Uterus (tissue), 4 donors: ENCODE measurements at places on chromosomes 7 and 10. TPM values are rescaled to one million over a fixed set of nuclear protein-coding genes. Genes with fewer than 3 reads are reported as not detected.

Gene OPTN
- 68.3 TPM for total RNA-seq

Gene CPN1
- total RNA-seq, result not detected

Gene AKR1E2
- 1.8 TPM for total RNA-seq

Gene C10orf53
- not detected for total RNA-seq

Gene PLEKHS1
- total RNA-seq, result not detected

DNA sequence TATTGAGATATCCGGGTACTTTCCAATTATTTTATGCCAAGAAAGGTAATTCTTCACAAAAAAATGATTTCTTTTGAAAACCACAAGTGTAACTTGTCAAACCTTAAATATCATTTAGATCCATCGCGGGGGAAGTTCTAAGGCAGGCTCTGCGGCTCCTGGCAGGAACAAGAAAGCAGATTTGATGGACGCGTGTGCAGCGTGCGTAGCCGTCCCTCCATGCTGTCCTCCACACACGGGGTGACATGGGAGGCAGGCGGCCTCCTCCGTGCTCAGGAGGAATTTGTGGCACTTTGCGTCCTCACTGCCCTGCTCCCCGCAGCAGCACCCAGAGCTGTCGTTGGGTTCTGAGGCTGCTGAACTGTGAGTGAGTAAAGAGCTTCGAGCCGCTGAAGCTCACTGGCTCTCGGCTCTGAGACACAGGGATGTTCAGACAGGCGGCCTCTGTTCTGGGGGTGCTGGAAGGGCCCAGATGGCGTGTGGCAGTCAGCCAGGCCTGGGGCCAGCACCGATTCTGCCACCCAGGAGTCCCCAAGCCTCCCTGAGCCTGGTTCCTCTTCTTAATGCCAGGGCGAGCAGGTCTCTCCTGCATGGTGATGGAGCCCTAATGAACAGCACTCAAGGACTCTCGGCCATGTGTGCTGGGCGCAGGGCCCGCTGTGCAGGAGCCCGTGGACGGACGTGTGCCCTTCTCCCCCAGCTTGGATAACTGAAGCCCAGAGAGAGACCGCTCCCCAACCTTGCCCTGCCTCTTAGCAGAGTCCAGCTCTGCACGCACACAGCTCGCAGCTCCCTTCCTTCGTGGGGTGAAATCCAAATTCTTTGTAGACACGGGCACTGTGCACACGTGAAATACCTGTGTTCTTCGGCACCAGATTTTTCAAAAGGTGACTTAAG is 185.4 kb upstream of the SHH start:
- no peaks in the 10 kb centered on the region for H3K4me1 ChIP-seq
- no peaks in the 10 kb centered on the region for H3K36me3 ChIP-seq
- H3K27ac ChIP-seq, result no peak overlapping the region
- H3K4me3 ChIP-seq, result no peak overlapping the region

- no peak overlapping the region for H3K27ac ChIP-seq
- H3K36me3 ChIP-seq, result no peaks in the 10 kb centered on the region
- H3K4me3 ChIP-seq, result no peak overlapping the region
- no peaks in the 10 kb centered on the region for H3K27me3 ChIP-seq
- no peaks in the 10 kb centered on the region for H3K4me1 ChIP-seq
These were observed 84.0 kb downstream of the XRCC2 start for GRCh38 chr7:152591976-152592375.

DNA sequence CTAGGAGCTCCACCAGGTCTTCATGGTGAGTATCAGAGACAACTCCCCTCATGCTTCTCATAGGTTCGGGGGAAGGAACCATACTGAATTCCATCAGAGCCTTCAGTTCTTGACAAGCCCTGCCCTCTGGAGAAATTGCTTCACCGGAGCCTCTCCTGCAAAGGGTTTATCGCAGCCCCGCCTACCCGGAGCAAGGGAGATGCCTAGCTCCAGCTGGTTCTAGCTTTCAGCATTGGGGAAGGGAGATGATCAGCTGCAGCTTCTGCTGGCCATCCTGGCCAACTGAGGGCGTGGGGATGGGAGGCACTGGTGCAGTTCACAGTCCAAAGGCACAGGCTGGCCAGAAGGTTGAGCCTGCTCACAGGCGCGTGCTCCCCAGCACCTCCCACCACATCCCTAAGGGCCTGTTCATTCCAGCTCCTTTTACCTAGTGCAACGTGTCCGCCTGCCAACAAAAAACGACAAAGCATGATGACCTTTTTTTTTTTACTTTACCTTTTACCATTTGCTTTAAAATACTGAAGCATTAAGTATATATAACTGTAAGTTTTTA is 31.2 kb downstream of the LANCL2 start:
- no peaks in the 10 kb centered on the region for H3K27me3 ChIP-seq
- no peaks in the 10 kb centered on the region for H3K36me3 ChIP-seq
- no peak for DNase-seq
- H3K4me3 ChIP-seq, result no peak overlapping the region
- H3K27ac ChIP-seq, result no peak overlapping the region

GRCh38 chr10:97826892-97827291 is 22.8 kb upstream of the GOLGA7B start:
- no peak overlapping the region for H3K4me3 ChIP-seq
- H3K27ac ChIP-seq, result no peak overlapping the region
- no peaks in the 10 kb centered on the region for H3K36me3 ChIP-seq
- H3K27me3 ChIP-seq, result no peaks in the 10 kb centered on the region

- H3K27ac ChIP-seq, result no peak overlapping the region
- no peak overlapping the region for H3K4me3 ChIP-seq
- DNase-seq, result no peak
These were observed 17.0 kb upstream of the C10orf105 start for GRCh38 chr10:71736570-71736952.

GRCh38 chr10:10520491-10521385 is 496.9 kb upstream of the CELF2 start:
- no peaks in the 10 kb centered on the region for H3K4me1 ChIP-seq
- H3K27ac ChIP-seq, result no peak overlapping the region
- H3K27me3 ChIP-seq, result no peaks in the 10 kb centered on the region
- no peak overlapping the region for H3K4me3 ChIP-seq
- H3K36me3 ChIP-seq, result no peaks in the 10 kb centered on the region

- DNase-seq, result no peak
- no peak overlapping the region for H3K27ac ChIP-seq
- no peaks in the 10 kb centered on the region for H3K36me3 ChIP-seq
- no peak overlapping the region for H3K4me3 ChIP-seq
- no peaks in the 10 kb centered on the region for H3K27me3 ChIP-seq
- H3K4me1 ChIP-seq, result no peaks in the 10 kb centered on the region
These were observed 498.4 kb upstream of the LRRN3 start for GRCh38 chr7:110592557-110592956.

DNA sequence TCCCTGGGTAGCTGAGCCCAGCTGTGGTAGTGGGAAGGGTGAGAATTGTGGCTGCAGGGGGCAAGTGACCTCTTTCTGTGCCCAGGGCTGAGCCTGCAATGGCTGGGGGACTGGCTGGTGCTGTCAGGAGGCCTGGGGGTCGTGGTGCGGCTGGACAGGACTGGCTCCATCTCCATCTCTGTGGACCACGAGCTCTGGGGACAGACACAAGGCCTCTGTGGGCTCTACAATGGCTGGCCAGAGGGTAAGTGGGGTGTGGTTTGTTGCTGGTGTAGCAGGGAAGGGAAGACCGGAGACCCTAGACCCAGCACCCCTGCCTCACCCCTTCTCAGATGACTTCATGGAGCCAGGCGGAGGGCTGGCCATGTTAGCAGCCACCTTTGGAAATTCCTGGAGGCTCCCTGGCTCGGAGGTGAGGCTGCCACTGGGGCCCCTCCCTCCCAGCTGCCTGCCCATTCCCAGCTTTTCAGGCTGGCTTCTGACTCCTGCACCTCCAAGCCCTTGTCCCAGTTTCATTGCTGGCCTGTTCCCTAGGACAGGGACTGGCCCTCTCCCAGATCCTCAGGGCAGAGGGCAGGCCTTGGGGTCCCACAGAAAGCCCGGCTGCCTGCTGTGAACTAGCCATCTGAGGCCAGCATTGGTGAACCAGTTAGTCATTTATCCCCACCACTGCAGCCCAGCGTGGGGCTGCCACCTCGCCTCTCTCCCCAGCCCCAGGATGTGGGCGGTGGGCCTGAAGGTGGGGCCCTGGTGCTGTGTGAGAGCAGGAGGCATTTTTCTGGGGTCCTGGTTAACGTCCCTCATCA is 5.5 kb upstream of the ZNF467 start:
- no peaks in the 10 kb centered on the region for H3K4me1 ChIP-seq
- H3K27ac ChIP-seq, result no peak overlapping the region
- DNase-seq, result no peak
- H3K36me3 ChIP-seq, result no peaks in the 10 kb centered on the region
- H3K27me3 ChIP-seq, result no peaks in the 10 kb centered on the region

DNA sequence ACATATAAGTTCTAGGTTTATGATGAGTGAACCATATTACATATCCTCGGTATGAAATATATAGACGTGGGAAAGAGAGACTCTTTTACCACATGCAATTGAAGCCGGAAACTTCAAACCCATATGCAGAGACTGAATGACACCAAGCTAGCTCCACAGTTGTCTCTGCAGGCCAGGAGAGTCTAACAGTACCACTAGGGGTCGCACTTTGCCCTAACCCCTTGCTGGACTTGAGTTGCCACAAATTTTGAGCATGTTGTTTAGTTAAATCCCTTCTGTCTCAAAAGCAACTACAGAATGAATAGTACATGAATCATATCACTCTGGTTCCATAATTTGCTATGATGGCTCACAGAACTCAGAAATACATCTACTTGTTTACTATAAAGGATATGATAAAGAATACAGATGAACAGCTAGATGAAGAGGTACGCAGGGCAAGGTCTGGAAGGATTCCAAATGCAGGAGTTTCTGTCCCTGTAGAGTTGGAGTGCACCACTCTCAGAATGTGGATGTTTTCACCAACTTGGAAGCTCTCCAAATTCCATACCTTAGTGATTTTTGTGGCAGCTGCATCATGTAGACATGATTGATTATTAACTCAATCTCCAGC is 112.4 kb upstream of the YAE1 start:
- H3K4me3 ChIP-seq, result no peak overlapping the region
- no peaks in the 10 kb centered on the region for H3K27me3 ChIP-seq
- H3K27ac ChIP-seq, result no peak overlapping the region
- no peaks in the 10 kb centered on the region for H3K36me3 ChIP-seq
- no peak for DNase-seq
- no peaks in the 10 kb centered on the region for H3K4me1 ChIP-seq

GRCh38 chr7:50497068-50497642 is 47.0 kb upstream of the FIGNL1 start:
- no peaks in the 10 kb centered on the region for H3K27me3 ChIP-seq
- H3K4me3 ChIP-seq, result no peak overlapping the region
- H3K4me1 ChIP-seq, result peaks cover 7% of the 10 kb centered on the region

DNA sequence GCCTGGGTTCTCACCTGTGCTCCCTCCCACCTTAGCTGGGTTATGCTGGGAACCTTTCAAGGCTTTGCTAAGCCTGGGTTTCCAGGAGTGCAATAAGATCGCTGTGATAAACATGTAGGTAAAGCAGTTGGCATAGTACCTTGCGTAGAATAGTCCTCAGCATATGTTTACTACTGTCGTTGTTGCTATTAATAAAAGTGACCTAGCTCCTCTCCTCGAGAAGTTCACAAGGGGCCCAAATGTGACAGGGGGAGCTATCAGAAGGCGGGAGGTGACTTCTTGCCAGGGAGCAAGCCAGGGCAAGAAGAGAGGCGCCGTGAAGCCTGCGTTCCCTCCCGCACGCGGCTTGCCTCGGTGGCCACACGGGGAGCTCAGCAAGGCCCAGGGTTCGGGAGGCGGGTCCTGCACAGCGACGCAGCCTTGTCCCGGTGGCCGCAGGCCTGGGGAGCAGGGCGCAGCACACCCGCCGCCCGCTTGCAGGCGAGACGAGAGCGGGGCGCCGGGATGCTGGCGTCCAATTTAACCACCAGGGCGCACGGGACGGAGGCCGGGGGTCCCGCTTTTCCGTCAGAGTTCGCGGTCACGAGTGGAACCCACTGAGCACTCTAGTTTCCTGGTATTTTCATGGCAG is 106.2 kb downstream of the SNX10 start:
- H3K27me3 ChIP-seq, result no peaks in the 10 kb centered on the region
- no peaks in the 10 kb centered on the region for H3K4me1 ChIP-seq

DNA sequence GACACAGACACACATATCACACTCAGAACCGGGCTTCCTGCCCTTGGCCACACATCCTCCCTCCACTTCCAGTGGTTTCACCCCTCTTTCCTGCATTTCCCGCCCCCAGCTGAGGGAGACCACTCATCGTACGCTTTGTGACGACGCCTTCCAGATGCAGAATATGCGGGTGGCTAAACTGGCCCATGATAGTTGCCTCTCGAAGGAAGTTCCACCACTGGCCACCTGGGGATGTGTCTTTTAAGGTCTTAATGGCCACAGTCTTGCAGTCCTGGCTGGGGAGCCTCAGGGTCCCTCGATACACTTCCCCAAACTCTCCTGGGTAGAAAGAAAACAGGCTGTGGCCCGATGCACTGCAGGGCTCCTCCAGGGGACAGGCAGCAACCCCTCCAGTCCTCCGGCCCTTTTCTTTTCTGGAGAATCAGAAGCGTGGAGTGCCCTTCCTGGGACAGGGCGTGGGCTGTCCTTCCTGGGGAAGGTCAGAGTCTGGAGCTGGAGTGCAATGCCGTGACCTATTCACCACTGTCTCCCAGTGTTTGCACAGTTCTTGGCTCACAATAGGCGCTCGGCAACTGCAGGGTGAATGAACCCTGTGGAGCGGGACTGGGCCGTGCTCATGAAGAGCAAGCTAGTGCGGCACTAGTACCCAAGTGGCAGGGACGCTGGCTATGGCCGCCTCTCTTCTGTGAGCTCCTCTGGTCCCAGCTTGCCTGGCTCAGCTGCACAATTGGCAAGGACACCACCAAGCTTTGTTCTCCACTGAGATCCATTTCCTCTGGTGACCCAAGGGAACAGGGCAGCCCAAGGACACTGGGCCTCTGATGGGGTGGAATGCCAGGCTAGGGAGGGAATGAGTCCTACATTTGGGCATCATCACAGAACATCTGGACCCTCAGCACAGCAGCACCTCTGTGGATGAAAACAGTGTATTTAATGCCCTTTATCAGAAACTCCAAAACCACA is 13.2 kb downstream of the EPHA1 start:
- H3K36me3 ChIP-seq, result no peaks in the 10 kb centered on the region
- H3K27me3 ChIP-seq, result no peaks in the 10 kb centered on the region
- DNase-seq, result no peak
- no peak overlapping the region for H3K4me3 ChIP-seq
- H3K27ac ChIP-seq, result no peak overlapping the region
- H3K4me1 ChIP-seq, result peaks cover 20% of the 10 kb centered on the region
